ENCODE measurements at places on chromosomes 12 and 14.
A peak's percentile ranks its signal among the peaks of the same experiment; 100 is the strongest.

DNA sequence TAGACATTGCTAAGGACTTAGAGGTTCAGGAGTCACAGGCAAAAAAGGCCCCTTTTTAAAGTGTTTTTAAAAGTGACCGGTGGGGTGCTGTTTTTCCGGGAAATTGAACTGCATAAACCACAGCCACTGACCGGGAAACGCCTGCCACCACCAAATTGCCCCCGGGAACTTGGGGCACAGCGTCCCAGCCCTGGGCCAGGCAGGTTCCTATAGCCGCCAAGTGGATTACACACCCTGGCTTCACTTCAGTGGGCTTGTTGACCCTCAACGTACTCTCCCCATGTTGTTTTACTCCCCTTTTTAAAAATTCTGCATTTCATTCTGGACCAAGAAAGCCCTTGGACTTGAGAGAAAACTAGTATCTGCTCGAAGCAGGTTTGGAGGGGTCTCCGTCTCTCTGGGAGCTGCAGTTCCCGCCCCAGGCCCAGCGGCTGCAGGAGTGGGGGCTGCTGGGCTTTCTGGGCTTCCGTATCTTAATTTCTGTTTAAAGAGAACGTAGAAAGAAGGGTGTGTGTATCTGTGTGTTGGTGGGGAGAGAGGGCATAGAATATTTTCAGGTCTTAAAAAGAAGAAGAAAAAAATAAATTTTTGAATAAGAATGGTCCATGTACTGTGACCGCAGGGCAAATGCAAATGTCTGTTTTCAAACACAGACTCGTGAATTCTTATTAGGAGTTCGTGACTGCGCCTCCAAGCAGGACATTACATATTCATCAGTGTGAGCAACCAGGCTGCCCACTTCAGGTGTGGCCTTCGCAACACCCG, 82.9 kb downstream of the PAPOLA start:
- DNase-seq = no peak

DNA sequence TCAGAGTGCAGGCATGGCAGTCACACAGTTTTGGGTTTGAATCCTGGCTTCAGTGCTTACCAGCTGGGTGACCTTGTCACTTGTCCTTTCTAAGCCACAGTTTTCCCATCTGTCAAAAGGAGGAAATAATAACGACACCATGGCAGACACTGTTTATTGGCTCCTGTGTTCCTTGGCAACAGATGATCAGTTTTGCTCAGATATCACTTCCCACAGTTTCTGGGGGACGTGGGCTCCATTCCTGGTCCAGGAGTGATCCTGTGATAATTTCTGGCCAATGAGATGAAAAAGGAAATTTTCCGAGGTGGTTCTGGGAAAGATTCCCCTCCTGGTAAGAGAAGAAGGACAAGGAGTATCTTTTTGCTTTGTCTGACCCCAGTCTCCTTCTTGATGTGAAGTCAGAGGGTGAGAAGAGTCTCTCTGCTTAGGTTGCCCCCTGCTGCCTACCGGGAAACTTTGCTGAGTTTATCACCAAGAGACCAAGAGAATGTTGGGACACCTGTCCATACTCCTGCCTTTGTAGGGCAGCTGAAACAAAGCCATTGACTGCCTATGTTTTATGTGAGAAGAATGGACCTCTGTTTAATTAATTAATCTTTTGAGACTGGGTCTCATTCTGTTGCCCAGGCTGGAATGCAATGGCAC, 178.9 kb upstream of the NRXN3 start:
- no peak for DNase-seq

GRCh38 chr12:58841058-58841798, 79.1 kb downstream of the LRIG3 start:
- DNase-seq = peak; percentile 41

GRCh38 chr12:40469736-40470135, 222.5 kb upstream of the CNTN1 start:
- DNase-seq = no peak

GRCh38 chr12:102883204-102883799, 33.7 kb downstream of the PAH start:
- peak; percentile 17 for DNase-seq

GRCh38 chr12:75041472-75041871, 168.2 kb downstream of the KCNC2 start:
- no peak for DNase-seq

DNA sequence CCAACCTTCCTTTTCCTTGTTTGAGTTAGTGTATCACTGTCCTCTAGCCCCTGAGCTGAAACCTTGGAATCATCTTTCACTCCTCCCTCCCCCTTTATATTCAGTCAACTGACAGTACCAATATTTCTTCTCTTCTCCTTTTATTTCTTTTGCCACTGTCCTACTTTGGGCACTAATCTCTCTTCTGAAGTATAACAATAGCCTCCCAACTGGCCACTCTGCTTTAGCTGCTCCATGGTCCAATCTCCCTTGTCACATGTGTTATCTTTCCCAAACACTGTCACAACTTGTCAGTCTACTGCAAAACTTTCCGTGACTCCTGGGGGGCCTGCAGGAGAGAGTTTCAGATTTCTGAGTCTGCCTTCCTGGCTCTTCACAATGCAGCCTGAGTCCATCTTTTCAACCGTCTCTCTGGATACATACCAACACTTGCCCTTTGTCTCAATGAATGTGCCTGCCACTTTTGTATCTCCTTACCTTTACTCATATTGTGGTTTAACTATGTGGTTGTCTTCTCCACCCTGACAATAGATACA, 471.2 kb downstream of the DIO2 start:
- DNase-seq = no peak

DNA sequence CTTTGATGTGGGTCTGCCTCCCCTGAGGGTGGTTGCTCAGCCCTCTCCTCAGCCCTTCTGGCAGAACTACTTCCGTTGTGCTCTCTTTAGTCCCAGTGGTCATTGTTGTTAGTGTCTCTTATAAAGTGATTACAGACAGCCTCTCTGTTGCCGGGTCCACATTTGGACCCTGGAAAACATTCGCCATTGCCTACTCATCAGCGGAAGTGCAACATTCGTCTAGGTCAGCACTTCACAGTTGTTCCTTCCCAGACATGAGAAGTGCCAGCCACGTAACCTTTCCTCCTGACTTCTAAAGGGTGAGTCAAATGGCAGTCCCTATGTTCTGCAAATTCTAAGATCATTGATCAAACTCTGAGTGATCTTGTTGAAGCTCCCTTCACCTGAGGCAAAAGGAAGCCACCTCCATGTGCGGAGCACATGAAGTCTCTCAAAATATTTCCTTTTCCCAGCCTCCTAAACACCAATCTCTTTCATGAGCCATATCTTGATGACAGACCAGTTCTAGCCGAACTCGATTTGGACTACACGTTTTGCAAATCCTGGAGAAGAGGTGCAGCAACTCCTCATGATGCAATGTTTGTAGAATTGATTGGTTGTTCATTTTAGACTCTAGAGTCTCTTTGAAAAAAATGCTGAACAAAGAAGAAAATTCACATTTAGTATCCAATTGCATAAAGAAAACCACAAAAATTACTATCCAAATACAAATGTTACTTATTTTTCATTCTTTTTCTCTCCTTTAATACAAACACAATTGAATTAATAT, 163.8 kb downstream of the RPL10L start:
- no peak for DNase-seq

DNA sequence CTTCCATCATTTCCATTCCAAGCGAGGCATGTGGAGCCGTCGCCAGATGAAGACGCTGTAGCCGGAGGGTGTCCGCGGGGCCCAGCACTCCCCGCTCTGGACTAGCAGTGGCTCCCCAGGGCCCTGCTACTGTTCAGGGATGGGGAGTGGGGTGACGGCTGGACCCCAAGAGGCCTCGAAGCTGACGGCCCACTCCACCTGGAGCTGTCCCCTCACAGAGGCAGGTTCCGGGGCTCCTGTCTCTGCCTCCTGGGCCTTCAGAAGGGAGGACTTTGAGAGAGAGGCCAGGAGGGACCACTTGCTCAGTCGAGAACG, 101.6 kb downstream of the B4GALNT3 start:
- no peak for DNase-seq

- no peak for DNase-seq
These were observed 8.3 kb upstream of the C14orf180 start for GRCh38 chr14:104571246-104571645.

GRCh38 chr14:95522556-95522955, 6.1 kb upstream of the SYNE3 start:
- DNase-seq = no peak

DNA sequence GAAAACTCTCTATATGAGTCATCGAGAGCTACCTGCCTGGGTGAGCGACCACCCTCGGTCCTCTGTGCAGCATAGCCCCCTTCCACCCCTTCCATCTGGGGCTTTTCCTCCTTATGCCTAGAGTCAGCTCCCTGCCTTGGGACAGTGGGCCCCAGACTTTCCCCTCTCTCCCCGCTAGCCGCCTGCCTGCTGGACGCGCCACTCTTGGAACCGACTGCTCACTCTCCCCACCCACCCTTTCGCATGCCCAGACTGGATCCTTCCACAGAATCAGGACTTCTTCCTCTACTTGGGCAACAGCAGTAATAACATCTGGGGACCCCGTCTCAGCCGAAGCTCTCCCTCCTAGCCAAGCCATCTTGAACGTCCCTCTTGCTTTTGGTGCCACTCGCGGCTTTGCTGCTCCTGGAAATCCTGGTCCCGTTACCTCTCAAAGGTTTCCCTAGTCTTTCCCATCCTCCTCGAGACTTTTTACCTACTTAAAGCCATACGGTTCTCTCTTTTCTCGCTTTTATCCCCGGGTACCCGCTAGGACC, 671 bp downstream of the ESYT1 start:
- no peak for DNase-seq

DNA sequence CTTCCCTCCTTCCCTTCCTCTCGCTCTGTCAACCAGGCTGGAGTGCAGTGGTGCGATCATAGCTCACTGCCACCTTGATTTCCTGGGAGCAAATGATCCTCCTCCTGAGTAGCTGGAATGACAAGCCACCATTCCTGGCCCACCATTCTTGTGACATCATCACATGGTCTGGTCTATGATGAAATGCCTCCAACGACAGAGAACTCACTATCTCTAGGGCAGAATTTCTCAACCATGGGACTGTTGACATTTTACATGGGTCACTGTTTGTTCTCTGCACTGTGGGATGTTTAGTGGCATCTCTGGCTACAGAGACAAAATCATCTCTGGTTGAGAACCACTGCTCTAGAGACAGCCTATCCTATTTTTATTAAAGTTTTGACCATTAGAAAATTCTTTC, 9.7 kb downstream of the VRK1 start:
- DNase-seq = no peak

DNA sequence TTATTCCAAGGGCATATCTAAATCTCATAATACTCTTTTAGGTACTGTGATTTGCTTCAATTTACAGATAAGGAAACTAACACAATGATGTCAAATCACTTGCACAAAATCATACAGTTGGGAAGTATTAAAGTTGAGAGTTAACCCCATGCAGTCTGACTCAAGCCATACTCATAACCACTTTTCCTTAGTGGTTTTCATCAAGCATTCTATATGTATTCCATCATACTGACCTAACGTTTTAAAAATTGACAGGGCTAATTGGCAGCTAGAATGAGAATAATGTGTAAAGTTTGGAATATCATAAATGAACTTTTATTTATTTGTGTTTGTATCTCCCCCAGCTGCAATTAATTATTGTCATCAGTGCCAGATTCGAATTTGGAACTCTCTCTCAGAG, 20.9 kb downstream of the PUS7L start:
- no peak for DNase-seq

GRCh38 chr14:20631880-20632389, 9.6 kb downstream of the OR6S1 start:
- no peak for DNase-seq

DNA sequence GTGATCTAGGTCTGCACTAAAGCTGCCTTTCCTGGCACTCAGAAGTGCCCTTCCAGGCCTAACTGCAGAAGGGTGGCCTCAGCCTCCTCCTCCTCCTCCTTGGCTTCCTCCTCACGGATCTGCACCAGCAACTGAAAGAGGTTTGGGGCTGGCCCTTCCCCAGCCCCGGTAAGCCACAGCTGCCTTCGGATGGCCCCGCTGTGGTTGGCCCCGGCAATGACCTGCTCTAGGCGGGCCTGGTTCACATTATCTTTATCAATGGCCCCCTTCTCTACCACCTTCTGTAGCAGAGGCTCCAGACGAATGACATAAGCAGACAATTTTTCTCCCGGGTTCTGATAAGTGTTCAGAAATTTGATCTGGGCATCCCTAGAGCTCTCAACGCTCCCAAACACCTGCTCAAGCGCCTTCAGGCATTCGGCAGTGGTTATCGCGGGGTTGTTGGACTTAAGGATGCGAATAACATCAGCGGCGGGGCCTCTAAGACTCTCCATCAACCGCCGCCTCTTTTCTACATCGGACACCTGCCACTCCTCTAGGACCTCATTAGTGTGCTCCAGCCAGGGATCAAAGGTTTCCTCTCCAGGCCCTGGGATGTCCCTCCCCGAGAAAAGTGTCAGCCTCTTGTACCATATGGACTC, 1.5 kb downstream of the PNMA1 start:
- peak; percentile 48 for DNase-seq

DNA sequence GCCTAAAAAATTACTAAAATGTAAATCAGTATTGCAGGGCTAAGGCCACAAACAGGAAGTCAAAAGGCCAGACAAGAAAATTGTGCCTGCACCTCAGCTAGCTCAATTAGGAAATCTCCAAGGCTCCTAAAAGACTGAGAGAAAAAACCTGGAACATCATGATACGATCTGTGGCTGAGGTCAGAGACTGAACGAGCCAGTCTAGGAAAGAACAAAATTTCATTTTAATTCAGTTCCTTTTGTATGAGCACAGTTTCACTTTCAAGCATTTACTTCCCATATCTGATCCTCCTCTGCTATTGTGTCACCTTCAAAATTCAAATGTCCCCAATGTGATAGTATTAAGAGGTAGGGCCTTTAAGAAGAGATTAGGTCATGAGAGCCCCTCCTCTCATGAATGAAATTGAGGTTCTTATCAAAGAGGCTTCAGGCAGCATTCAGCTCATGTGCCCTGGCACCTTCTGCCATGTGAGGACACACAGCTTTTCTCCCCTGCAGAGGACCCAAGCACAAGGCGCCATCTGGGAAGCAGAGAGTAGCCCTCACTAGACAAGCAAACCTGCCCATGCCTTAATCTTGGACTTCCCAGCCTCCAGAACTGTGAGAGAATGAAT, 14.8 kb downstream of the PRKAB1 start:
- no peak for DNase-seq

DNA sequence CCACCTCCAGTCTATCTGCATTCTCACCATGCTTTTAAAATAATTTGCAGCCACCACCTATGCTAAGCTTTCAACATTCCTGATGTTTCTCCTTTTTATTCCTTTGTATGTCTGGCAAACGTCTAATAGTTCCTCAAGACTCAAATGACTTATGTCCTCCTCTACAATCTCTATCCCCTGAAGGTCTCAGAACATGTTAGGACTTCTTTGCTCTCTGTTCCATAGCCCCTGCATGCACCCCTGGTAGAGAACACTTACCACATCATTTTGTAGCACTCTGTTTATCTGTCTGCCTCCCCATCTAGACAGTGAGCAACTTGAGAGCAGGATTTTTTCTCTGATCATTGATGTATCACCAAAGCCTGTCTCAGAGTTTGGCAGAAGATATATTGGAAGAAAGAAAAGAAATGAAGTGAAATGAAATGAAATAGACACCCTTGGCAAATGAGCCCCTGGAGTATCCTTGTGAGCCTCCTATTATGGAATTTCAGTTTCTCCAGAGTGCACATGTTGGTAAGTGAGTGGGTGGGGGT, 1231.2 kb upstream of the FLRT2 start:
- DNase-seq = no peak

- no peak for DNase-seq
These were observed 123.7 kb upstream of the DHRS4 start for GRCh38 chr14:23829736-23830471.
